Non-pigmented ciliary epithelial cell (primary cell): ENCODE measurements at places on chromosomes 1 and 21.

DNA sequence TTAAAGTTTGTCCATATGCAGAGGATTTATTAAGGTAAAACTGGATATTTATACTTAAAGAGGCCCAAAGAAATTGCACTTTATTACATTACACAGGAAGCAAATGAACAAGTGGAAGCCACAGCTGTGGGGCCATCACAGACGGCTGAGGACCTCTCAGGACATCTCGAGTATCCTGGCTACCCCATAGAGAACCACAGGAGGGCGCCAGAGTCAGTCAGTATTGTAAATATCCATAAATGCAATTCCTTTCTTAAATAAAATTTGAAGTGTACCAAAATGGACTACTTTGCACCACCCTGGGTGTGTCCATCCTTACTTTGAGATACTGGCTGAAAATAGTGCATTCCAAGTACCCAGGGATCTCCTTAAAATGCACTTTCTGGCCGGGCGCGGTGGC lies 257.2 kb downstream of the MRPL39 start:
- no peak for DNase-seq

DNA sequence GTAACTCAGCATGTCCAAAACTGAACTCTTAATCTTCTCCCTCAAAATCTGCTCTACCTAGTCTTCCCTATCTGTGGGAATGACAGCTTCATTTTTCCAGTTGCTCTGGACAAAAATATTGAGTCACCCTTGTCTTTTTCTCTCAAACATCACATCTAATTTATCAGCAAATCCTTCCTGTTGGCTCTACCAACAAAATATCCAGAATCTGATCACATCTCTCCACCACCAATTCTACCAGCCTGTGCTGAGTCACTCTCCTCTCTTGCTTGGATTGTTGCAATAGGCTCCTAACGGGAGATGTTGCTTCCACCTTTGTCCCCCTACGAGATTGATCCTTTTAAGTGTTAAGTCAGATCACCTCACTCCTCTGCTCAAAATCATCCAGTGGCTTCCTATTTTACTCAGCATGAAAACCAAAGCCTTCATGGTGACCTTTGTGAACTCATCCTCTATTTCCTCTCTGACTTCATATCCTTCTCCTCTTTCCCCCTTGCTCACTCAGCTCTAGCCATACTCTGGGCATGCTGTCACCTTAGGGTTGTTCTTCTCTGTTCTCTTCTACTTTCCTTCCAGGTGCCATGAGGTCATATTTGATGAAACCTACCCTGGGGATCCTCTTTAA lies 21.5 kb upstream of the SMYD2 start:
- DNase-seq = no peak

DNA sequence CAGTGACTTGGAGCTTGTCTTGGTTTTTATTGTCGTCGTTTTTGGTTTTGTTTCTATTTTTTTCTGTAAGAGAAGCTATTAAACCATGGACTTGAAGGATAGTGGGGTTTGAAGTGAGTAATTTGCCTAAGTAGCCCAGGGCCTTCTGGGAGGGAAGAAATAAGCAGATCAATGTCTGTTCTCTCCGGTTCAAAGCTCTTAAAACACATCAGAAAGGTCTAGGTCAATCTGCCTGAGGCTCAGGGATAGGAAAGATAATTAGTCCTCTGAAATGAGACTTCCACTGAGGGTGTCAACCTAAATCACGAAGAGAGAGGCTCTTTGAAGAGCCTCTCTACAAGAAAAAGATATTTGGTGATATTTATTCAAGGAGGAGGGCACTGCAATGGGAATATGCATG lies 178.0 kb downstream of the MATN1 start:
- no peak for DNase-seq

DNA sequence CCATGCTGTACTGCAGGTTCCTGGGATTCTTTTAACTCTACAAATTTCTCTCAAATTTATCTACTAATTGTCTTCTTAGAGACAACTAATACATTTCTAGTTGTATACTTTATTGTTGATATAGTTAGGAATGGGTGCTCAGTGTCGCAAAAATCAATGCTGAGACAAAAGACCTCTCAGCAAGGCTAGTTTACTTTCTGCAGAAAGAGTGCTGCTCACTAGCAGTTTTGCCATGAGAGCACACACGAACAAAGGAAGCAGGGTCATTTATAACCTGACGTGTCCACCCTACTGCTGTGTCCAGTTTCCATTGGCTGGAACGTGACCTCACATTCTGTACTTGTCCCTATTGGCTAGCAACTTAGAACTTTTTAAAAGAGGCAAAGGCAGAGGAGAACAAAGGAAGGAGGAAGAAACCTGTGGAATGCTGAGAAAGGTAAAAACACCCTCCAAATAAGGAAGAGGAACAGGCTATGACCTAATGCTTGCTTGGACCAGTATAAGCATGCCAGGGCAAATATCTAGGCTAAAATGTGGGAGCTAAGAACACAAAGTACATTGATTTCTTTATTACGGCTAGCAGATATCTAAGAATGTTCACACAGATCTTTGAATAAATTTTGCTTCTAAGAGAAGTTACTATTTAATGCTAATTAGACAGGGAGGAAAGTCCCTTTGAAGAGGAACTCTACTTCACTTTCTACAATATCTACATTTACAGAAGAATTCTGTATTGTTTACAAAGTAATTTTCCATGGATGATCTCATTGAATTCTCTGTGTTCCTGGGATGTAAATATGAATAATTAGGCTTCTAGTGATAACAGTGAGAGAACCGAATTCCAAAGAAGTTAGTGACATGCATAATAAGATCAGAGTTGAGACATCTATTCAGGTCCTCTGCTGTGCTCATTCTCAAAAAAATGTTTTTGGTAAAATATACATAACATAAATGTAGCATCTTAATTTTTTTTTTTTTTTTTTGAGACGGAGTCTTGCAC lies 86.0 kb upstream of the MAP10 start:
- no peak for DNase-seq

DNA sequence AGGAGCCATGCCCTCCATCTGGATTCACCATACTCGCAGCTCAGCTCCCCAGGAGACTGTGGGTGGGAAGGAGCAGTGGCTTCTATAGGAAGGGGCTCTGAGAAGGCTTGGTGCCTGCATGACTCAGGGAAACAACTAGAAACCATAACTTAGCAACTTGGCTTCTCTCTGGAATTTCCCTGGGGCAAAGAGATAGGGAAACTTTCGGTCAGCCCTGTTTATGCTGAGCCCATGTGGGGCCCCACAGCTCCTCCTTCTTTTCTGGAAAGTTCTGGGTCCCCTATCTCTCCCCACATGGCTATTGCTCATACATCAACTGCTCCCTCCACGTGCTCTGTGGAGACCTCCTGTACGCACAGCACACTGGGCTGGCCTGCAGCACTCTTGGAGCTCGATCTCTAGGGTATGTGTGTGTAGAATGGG lies 39.3 kb downstream of the PLEKHA6 start:
- peak; percentile 64 for DNase-seq

GRCh38 chr1:11615090-11615489 lies 39.1 kb downstream of the FBXO2 start:
- no peak for DNase-seq

GRCh38 chr1:10684221-10684620 lies 112.2 kb downstream of the CASZ1 start:
- DNase-seq = no peak

DNA sequence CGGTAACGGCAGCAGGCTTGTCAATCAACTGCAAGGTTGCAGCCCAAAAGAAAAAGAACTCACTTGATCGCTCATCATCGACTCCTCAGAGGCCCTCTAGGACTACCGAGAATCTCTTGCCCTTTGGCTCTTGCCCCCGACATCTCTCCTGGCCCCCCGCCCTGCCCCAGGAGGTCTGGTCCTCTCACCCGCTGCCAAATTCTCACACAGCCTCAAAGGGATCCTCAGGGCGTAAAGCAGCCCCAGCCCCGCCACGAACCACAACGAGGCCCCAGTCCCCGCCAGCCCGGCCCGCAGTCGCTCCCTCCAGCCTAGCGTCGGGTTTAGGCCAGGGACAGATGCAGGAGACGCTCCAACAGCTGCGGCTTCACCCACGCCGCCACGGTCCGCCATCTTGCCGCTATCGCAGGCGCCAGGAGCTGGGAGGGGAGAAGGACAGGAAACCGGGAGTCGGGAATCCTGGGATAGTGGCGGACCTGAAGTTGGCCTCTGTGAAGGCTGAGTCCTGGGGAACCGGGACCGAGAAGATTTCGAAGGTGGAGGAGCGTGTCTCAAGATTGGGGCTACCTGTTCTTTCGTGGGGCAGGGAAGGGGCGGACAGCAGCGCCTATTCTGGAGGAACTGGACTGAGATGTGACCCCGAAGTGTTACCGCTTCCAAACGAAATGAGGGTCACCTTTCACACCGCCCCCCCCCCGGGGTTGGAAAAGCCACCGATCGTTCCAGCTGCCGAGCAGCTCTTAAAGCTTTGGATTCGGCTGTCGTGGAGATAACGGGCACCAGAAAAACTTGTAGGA lies at the start of gene ST7L:
Gene ST7L (minus strand): TSS at position 421 of the 797 bp plus-strand sequence. CDS start 28 bp downstream, at position 393.
- DNase-seq = no peak

GRCh38 chr1:93593854-93594602 lies 87.6 kb downstream of the BCAR3 start:
- no peak for DNase-seq

- DNase-seq = no peak
Observed at GRCh38 chr1:22526677-22527076, 36.6 kb upstream of the EPHA8 start.

DNA sequence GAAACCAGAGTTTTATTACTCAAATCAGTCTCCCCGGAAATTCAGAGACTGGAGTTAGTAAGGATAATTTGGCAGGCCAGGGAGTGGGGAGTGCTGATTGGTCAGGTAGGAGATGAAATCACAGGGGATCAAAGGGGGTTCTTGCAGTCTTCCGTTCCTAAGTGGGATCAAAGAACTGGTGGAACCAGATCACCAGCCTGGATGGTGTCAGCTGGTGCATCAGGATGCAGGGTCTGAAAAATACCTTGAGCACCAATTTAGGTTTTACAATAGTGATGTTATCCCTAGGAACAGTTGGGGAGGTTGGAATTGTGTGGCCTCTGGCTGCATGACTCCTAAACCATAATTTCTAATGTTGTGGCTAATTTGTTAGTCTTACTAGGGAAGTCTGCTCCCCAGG lies 1.4 kb upstream of the CD101 start:
- no peak for DNase-seq

- DNase-seq = peak; percentile 68
Observed at GRCh38 chr1:204506969-204507316, 9.3 kb upstream of the MDM4 start.

DNA sequence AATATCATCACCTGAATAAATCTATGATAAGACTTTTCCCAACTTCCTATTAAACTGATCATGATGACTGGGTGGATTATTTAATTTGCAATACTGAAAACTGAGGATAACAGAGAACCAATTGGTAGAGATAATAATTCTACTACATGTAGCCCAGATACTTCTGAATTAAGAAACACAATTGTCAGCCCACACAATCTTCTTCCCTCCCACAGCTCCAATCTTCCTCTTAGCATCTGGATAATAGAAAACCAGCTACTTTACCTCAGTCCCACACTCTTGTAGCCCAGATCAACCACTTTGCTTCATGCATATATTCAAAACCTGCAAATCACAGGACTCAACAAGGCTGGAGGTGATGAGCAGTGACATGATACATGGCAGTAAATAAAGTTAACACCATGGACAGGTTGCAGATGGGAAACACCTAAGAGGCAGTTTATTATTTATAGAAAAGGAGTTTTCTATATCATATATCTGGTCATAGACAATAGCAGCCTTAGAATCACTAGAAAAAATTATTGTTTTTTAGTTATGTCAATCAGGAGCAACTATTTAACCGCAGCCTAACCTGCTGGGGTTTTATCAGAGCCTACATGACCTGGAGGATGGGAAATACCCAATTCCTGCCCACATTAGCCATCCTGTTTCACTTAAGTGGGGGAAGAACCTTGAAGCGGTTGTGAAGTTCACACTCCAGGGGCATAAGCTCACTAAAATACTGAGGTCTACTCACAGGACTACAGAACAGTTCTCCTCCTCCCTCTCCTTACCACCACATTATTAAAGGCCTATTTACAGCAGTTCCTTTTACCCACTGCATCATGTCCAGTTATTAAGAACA lies 16.7 kb downstream of the FRRS1 start:
- no peak for DNase-seq

GRCh38 chr21:31597683-31598082 lies 61.8 kb upstream of the SOD1 start:
- DNase-seq = no peak

DNA sequence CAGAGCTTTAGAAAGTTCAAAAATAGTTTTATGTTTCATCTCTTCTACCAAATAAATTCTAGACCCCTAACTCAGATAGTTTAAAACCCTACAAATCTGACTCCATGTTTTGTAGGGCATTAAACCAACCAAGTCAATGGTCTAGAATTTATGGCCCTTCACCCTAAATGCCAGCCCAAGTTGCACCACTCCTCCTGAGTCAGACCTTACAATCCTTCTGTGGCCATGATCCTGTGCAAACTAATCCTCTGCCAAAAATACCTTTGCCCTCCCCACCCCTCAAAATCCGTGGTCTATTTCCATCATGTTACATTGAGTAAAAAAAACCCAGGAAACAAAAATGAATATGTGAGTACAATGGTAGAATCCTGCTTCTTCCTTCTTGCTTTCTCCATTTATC lies 179.3 kb downstream of the NR5A2 start:
- no peak for DNase-seq

- DNase-seq = no peak
Observed at GRCh38 chr1:82722608-82723007, 921.9 kb downstream of the ADGRL2 start.

- no peak for DNase-seq
Observed at GRCh38 chr1:210535761-210536160, 207.1 kb downstream of the HHAT start.

- DNase-seq = no peak
Observed at GRCh38 chr1:71511505-71511904, 430.7 kb upstream of the ZRANB2 start.

- DNase-seq = no peak
Observed at GRCh38 chr1:208162903-208163302, 81.3 kb downstream of the PLXNA2 start.

- no peak for DNase-seq
Observed at GRCh38 chr1:45815667-45816458, 12.5 kb downstream of the MAST2 start.

DNA sequence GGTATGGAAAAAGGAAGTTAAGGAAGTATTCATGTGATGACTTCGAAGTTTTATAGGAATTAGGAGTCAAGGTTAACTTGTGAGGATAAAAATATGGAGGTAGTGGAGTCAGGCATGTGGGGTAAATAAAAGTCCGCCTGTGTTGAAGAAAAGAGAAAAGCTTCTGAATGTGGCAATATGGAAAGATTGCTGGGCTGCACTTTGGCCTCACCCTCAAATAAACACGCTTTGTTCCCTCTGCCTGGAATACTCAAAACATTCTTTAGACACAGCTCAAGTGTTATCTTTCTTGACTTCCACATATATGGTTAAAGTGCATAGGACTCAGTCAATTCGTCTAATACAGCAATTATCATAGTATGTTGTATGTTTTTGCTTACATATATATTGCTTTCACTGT lies 137.7 kb downstream of the PLA2G4A start:
- no peak for DNase-seq

DNA sequence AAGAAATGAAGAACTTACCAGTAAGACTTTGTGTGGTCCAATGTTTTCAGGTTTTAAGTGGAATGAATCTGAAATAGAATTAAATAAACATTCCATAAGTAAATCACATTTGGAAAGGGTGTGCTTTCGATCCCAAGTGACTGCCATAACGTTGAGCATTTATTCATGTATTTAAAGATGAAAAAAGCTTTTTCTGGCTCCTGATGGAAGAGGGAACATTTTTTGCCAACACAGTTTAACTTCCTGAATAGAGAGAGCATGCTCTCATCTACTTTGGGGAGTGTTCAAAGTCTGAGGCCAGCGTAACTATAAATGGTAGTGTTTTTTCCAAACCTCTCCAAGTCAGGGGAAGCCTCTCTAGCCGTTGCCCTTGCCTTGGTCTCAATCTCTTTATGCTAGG lies 55.8 kb downstream of the GNG12 start:
- no peak for DNase-seq
